ENCODE measurements at places on chromosomes 13 and 19.

GRCh38 chr19:32865326-32865725 is 4.2 kb downstream of the SLC7A9 start:
- DNase-seq, result no peak

DNA sequence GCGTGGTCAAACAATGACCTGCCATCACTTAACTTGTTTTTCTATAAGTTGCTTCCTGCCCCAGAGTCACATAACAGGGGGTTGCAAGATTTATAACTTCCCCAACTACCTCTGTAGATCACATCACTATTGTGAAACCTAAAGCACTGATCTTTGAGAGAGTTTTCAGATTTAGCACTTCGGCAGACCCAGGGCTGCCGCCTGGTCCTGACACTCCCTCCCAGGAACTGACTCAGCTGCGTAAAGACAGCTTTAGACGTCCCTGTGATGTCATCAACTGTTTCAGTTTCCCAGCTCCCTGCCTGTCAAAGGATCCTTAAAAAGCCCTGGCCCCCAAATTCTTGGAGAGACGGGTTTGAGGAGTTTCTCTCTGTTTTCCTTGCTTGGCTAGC is 33.3 kb downstream of the IGFL2 start:
- no peak for DNase-seq

DNA sequence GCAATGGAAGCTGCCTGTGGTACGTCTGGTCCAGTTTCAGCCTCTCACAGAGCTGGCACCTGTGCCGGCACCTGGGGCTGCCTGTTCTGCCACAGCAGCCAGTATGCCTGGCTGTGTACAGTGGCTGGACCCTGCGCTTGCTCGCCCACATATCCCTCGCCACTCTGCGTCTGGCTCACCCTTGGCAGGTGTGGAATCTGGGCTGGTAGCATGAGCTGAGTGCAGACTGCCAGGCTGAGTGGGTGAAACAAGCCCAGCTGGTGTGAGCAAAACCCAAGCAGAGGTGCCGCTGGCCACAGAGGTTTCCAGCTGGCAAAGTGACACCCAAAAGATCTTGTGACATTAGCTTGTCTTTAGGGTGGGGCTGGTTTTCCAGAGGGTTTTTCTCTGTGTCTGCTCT is 80.7 kb downstream of the ING1 start:
- no peak for DNase-seq

DNA sequence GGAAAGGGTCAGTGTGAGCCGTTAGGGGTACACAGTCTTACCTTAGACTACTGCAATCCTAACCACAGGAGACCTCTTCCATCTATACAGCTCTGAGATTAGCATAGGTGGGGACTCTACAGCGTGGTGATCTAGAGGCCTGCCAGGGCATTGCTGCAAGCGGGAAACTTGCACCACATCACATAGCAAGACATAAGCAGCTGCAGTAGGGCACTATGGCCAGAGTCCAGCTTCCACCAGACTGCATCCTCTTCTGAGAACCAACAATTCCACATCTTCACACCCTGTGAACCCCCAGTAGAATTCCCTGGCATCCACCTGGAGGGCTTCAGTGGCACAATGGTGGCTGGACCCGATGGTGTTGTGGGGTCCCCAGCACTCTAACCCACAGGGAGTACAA is 1564.3 kb upstream of the PRR20A start:
- no peak for DNase-seq

All from activated T-helper 9 cell treated with anti-CD3 and anti-CD28 coated beads, Interleukin-2, amount 50 U/mL, for 16 hours (primary cell).